CD4-positive, alpha-beta T cell (primary cell): ENCODE measurements at places on chromosomes 2 and 18. TPM values are rescaled to one million over a fixed set of nuclear protein-coding genes. Genes with fewer than 3 reads are reported as not detected.

- H3K36me3 ChIP-seq: no peaks in the 10 kb centered on the region
- H3K4me3 ChIP-seq: no peak overlapping the region
- H3K27ac ChIP-seq: no peak overlapping the region
- no peak for DNase-seq
- no peaks in the 10 kb centered on the region for H3K4me1 ChIP-seq
Observed at GRCh38 chr18:12449051-12449785, 41.5 kb downstream of the PRELID3A start.

GRCh38 chr2:57432528-57432927 lies 614.1 kb upstream of the VRK2 start:
- DNase-seq: no peak
- no peaks in the 10 kb centered on the region for H3K36me3 ChIP-seq
- no peaks in the 10 kb centered on the region for H3K27me3 ChIP-seq
- H3K4me1 ChIP-seq: no peaks in the 10 kb centered on the region
- no peak overlapping the region for H3K4me3 ChIP-seq
- H3K27ac ChIP-seq: no peak overlapping the region

GRCh38 chr2:200329798-200330197 lies 23.3 kb downstream of the SPATS2L start:
- no peak overlapping the region for H3K4me3 ChIP-seq
- no peaks in the 10 kb centered on the region for H3K36me3 ChIP-seq
- no peak overlapping the region for H3K27ac ChIP-seq
- DNase-seq: no peak
- H3K4me1 ChIP-seq: no peaks in the 10 kb centered on the region

DNA sequence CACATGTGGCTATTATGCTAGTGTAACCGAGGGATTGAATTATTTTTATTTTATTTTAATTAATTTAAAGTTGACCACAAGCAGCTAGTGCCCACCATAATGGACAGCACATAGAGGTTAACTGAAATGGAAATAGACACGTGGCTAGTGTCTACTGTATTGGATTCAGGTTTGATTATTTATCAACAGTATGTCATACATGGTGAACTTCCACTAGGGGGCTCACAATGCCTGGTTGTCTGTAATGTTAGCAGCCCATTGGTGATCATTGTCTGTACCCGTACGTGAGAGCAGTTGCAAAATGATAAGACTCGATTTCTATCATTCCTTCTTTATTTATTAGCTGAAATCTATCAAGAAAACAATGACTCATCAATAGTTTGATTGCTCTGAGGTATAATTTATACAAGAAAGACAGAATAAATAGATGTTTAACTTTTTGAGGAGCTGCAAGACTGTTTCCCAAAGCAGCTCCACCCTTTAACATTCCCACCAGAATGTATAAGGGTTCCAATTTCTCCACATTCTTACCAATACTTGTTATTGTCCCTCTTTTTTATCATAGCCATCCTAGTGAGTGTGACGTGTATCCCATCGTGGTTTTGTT lies 76.5 kb downstream of the CYBRD1 start:
- DNase-seq: peak; percentile 23
- no peak overlapping the region for H3K4me3 ChIP-seq
- H3K36me3 ChIP-seq: no peaks in the 10 kb centered on the region
- no peak overlapping the region for H3K27ac ChIP-seq

- H3K4me1 ChIP-seq: no peaks in the 10 kb centered on the region
- no peak overlapping the region for H3K27ac ChIP-seq
- H3K4me3 ChIP-seq: no peak overlapping the region
- no peak for DNase-seq
- H3K36me3 ChIP-seq: no peaks in the 10 kb centered on the region
- H3K27me3 ChIP-seq: no peaks in the 10 kb centered on the region
Observed at GRCh38 chr2:178101321-178102079, 10.7 kb upstream of the RBM45 start.

GRCh38 chr18:29140590-29140989 lies 963.7 kb upstream of the CDH2 start:
- no peak overlapping the region for H3K4me3 ChIP-seq
- H3K36me3 ChIP-seq: no peaks in the 10 kb centered on the region
- H3K27ac ChIP-seq: no peak overlapping the region
- H3K4me1 ChIP-seq: no peaks in the 10 kb centered on the region
- H3K27me3 ChIP-seq: no peaks in the 10 kb centered on the region

GRCh38 chr18:10913919-10914318 lies 235.4 kb downstream of the PIEZO2 start:
- no peak overlapping the region for H3K4me3 ChIP-seq
- H3K4me1 ChIP-seq: no peaks in the 10 kb centered on the region
- H3K27me3 ChIP-seq: no peaks in the 10 kb centered on the region
- H3K36me3 ChIP-seq: no peaks in the 10 kb centered on the region
- no peak overlapping the region for H3K27ac ChIP-seq
- DNase-seq: no peak

DNA sequence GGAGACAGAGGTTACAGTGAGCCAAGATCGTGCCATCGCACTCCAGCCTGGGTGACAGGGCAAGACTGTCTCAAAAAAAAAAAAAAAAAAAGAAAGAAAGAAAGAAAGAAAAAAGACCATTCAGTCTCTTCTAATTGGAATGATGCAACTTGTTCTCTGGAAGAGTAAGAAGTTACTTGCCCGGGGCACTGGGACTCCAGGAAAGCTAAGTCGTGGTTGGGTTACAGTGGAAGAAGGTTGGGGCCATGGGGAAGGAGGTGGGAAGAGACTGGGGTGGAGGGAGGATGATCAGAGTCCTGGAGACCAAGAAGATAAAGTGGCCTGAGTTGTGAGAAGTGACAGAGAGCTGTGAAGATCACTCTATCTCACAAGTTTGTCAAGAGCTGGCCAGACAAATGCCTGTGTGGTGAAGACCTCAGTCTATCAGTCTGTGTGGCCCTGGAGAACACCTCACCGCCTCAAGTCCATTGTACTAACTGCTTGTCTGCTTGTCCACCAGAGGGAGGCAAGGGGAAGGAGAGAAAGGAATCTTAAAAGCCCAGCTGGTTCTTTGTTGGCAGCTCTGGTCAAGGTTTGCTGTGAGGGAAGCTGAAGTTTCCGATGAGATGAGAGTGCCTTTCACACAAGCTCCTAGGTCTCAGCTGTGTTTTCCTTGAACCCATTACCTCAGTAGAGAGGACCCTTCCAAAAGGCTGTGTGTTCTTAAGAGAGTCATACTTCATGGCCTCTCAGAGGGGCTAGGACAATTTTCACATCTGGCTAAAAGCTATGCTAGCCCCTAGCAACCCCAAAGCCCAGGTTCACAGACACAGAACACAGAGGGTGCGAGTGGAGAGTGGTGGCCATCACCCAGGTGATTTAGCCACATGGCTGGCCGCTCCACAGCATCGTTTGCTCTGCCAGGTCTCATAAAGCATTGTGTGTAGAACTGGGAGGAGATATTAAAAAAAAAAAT lies 72.0 kb upstream of the TMEM178A start:
- no peaks in the 10 kb centered on the region for H3K4me1 ChIP-seq
- DNase-seq: no peak
- H3K27ac ChIP-seq: no peak overlapping the region
- no peaks in the 10 kb centered on the region for H3K36me3 ChIP-seq

The SERPINB11 gene
- not detected for total RNA-seq

The DPYSL5 gene
- total RNA-seq: not detected

The DSG4 gene
- total RNA-seq: not detected

The DPY30 gene
- 12.4 TPM for total RNA-seq

The G6PC2 gene
- not detected for total RNA-seq

The CCDC138 gene
- 4.7 TPM for total RNA-seq
